ENCODE measurements at places on chromosomes 2 and 18.

DNA sequence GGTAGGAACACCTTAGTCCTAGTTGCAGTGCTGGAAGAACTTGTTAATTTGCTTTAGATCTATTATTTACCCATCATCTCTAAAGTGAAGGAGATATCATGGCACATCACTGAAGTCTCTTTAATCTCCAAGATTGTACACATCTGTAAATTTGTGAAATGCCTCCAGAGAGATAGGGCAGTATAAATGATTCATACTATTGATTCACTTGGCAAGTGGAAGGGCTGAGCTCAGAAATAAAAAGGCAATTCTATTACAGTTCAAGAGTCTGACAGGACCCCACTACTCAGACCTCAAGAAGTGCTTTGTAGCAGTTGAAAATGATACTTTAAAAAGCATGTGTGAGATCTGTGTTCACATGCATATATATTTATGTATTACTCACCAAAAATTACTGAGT lies 489.3 kb downstream of the DCC start:
- no peak for DNase-seq

- no peak for DNase-seq
Observed at GRCh38 chr2:149192427-149192826, 138.0 kb upstream of the LYPD6 start.

DNA sequence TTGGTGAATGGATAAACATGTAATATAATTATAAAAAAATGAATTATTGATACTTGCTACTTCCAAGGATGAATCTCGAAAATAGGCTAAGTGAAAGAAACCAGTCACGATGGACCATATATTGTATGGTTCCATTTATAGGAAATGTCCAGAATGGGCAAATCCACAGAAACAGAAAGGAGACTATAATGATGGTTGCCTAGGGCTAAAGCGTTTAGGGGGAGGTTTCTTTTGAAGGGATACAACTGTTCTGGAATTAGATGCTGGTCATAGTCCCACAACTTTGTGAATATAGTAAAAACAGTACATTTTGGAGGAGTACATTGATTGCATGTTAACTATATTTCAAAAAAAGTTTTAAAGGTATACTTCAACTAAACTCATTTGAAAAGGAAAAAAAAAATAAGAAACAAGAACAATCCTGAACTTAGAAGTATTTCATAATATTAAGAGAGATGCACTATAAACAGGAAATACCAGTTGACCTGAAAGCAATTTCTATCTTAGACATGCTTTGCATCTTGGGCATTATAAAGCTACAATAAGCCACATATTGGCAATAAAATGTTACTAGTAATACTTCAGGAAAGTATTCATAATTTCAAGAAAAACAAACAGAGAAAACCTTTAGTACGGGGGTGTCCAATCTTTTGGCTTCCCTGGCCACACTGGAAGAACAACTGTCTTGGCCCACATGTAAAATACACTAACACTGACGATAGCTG lies 130.0 kb downstream of the C2orf74 start:
- no peak for DNase-seq

- DNase-seq = no peak
Observed at GRCh38 chr2:60331115-60331809, 222.2 kb downstream of the BCL11A start.

DNA sequence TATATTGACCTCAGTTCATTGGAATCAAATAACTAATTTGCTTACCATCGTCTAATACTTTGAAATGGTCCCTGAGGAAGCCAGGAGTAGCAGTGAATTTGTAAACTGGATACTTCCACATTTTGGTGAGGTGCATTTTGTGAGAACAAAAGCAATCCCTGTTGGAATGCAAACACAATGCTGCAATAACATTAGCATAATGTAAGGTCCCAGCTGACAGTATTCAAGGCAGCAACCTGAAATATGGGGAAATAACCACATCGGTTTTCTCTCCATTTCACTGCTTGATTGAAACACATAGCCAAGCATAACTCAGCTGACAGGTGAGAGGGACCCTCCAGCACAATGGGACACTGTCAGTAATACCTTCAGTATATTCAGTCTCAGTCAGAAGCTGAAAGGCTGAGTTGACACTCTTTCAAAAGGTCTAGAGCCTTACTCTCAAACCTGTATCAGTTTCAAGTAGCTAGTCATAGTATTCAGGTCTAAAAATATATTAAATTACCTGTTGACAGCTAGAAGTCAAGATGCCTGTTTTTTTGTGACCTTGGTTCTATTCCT lies 1311.9 kb upstream of the NRXN1 start:
- DNase-seq = no peak

DNA sequence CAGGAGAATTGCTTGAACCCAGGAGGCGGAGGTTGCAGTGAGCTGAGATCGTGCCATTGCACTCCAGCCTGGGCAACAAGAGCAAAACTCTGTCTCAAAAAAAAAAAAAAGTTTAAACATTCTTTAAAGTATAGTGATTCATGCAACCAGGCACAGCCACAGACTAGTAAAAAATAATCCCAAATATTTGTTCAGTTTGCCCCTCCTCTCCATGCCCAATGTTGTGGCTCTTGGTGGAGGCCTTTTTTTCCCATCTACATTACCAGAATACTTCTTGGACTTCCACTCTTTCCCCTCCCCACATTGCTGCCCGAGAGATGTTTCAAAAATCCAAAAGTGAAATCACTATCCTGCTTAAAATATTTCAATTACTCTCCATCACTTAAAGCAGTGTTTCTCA lies 5.1 kb upstream of the MALT1 start:
- no peak for DNase-seq

DNA sequence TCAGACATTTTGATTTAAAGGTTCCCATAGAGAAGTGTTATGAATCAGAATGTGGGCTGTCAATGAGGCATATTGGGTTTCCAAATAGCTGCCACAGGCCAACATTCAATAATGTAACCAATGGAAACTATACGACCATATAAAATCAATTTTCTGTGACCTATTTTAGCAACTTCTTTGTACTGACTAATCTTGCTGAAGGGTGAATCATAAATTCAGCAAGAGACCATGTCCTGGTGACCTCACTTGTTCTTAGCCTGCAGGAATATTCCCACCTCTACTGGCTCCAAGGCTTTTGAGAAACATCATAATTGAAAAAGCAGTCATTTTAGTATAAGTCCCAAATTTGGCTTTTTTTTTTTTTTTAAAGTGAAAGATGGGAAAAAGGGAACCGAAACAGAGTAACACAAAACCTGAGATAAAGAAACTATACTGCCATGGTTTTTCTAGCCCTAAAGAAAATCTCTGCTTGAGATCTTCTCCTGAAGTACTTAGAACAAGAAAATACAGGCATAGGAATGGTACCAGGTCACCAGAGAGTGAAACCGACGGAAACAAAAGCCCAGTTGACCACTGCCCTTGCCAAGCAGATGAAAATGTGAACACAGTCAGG lies 32.1 kb downstream of the PLEKHM3 start:
- DNase-seq = no peak

- no peak for DNase-seq
Observed at GRCh38 chr2:82790206-82791021, 1668.7 kb downstream of the SUCLG1 start.

DNA sequence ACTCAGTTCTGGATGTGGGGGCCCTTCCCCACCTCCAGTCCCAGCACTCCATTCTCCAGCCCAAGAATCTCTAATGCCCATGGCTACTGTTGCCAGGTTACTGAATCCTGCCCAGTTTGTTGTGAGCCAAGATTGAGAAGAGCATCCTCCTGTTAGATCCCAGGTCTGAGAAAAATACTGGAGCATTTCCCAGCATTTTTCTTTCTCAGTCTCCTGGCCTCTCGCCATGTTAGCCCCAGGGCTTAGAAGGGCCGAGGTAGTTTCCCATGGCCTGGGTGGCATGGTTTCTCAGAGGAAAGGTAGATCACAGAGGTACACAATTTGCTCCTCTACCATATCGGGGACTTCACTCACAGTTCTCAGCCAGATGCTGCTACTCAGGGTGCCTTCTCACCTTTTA lies 135.7 kb downstream of the OTX1 start:
- no peak for DNase-seq

- no peak for DNase-seq
Observed at GRCh38 chr2:100104718-100105677, 37.4 kb downstream of the AFF3 start.

GRCh38 chr18:60676815-60677214 lies 304.2 kb upstream of the MC4R start:
- DNase-seq = no peak

- DNase-seq = no peak
Observed at GRCh38 chr2:203721781-203722300, 15.4 kb downstream of the CD28 start.

GRCh38 chr2:101440127-101440738 lies 34.7 kb downstream of the RFX8 start:
- DNase-seq = no peak

DNA sequence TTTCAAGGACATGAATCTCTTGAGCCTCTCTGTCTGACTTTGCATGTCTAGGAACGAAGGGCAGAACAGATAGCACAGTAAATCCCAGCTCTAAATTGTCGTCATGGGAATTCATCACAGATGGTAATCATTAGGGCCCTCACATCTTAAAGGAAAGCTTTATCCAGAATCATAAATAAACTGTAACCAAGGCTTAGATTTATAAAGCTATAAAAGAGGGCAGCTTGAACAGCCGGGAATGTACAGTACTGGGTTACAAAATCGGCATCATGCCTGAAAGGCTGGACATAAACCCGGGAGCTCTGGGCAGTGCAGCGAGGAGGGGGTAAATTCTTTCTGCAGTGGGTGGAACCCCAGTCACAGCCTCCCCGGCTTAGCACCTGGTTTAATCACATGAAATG lies 144.4 kb downstream of the GFPT1 start:
- DNase-seq = no peak

DNA sequence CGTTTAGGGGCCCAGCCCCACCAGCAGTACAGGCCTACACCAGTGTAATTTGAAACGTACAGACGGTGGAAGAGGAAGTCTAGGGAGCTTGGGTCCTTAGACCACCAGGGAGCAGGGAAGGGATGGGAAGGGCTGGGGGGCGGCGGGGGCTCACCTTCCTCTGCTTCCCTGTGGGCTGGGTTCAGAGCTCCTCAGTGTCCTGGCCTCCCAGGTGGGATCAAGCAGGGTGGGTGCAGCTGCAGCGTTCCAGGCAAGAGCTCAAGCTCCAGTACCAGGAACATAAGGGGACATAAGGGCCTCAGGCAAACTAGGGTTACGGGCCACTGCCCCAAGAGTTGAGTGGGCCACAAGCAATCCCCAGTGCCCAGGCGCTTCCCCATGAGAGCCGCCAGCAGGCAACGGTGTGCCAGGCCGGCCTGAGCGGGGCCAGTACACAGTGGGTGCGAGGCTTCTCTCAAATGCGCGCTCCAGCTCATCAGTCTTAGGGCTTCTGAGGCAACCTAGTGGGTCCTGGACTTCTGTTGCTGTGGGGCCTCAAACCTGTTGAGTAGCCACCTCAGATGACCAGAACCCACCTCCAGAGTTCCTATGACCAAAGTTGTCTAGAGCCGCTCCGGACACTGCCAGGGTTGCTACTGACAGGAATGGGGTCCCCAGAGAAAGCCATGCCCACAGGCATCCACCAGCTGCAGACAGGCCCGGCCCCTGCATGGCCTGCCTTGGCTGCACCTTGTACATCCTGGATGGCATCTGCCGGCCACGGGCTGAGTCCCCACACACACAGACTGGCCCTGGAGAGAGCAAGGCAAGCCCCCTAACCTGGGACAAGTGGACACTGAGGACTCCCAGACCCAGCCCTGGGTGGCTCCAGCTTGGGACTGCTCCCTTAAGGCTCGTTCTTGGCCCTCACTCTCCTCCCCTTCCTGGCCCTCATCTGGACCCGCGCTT lies 5.2 kb downstream of the ANKRD23 start:
- no peak for DNase-seq

DNA sequence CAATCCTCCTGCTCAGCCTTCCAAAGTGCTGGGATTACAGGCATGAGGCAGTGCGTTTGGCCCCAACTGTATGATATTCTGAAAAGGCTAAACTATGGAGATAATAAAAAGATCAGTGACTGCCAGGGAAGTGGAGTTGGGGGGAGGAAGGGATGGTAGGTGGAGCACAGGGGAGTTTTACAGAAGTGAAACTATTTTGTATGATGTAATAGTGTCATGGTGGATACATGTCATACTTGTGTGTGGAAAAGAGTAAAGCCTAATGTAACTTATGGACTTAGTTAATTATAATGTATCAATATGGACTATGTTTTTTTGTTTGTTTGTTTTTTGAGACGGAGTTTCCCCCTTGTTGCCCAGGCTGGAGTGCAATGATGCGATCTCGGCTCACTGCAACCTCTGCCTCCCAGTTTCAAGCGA lies 2.9 kb upstream of the GGCX start:
- no peak for DNase-seq

GRCh38 chr2:171069286-171069956 lies 91.3 kb downstream of the TLK1 start:
- no peak for DNase-seq

- no peak for DNase-seq
Observed at GRCh38 chr2:22442051-22442450, 942.9 kb upstream of the KLHL29 start.

GRCh38 chr2:220674033-220674432 lies 898.1 kb downstream of the EPHA4 start:
- DNase-seq = no peak

- no peak for DNase-seq
Observed at GRCh38 chr18:14747513-14748474, at the start of gene ANKRD30B. Gene ANKRD30B, plus strand, starts transcription at chr18:14748172. Its CDS starts 248 bp downstream, at chr18:14748420.

DNA sequence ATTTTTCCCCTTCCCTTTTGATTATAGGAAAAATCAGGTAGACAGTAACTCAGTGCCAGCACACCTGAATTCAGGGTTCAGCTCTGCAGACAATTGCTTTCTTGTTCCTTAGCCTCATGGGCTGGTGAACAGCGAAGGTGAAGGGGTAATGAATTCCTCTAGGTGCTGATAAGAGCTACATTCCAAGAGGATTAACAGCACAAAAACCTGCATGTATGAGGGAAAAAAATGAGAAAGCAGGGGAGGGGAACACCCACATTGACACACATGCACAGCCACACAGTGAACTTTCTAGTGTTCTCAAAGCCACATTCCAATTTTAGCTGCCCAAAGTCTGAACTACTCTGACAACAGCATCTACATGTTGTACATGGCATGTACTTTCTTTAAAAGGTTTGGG lies 46.1 kb downstream of the SPATS2L start:
- no peak for DNase-seq

DNA sequence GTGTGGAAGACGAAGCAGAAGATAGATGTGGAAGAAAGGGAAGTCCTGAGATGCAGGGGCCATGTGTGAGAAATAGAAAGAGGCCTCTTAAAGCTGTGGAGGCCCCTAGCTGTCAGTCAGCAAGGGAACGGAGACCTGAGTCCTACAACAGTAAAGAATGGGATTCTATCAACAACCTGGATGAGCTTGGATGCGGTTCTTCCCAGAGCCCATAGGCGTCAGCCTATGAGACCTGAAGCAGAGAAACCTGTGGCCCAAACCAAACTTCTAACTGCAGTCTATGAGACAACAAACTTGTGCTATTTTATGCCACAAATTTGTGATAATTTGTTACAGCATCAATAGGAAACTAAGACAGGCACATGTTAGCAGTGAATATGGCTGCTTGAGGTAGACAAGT lies 583.7 kb downstream of the ADCYAP1 start:
- no peak for DNase-seq

Data from substantia nigra (tissue), 51 donors.